NCI-H187 (cell line): ENCODE measurements at places on chromosomes 4 and X.

GRCh38 chr4:120765260-120765680, 157.3 kb downstream of the PRDM5 start:
- no peak for DNase-seq

GRCh38 chr4:71288875-71289274, 49.9 kb upstream of the SLC4A4 start:
- no peak for DNase-seq

DNA sequence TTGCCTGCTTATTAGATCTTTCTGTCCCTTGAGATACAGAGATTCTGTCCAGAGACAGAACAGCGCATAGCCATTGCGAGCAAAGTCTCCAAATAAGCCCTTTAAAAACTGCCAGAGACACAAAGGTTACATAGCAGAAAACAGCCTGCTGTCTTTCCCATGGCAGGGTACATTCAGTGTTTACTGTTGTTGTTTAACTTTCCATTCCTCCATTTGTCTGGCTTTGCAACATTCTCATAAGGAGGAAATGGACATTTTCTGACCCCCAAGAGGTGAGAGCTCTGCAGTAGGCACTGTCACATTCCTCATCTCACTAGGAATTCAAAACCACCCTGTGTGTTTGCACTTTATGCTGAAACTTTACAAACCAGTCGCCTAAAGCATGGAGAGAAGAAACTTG, 48.3 kb downstream of the PDE5A start:
- no peak for DNase-seq

DNA sequence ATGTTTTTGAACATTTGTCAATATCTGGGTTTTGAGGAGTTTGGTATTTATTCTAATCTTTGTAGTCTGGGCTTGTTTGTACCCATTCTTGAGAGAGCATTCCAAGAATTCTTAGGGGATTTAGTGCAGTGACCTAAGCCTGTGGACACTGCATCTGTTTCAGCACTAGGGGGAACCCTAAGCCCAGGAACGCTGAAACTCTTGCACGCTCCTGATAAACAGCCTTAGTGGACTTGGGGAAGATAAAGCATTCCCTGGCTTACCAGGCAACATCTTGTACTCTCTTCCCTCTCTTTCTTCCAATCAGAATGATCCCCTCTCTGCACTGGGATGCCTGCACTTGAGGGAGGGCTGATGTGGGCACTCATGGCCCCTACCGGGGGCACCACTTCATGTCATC, 654.9 kb upstream of the HTR2C start:
- DNase-seq, result no peak

DNA sequence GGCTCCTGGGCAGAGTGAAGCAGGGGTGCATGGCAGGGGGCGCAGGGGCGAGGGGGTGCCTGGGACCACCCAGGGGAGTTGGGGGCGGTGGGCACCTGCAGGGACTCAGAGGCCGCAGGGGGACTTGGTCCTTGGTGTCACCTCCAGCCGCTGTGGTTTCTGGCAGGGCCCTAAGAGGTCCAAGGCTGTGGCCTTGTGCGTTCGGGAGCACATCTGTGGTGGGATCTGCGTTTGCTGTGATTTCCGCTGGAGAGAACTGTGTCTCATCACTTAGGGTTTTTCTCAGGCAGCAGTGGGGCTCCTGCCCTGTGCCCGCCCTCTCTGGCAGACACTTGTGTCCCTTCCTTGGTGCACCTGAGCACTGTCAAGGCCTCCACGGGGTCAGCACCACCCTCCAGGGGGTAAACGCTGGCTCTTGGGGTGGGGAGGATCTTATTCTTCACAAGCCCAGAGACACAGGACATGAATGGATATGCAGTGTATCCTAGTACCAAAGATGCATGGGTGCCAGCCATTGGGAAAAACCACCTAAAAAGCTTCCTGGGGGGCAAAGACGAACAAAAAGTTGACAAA, 66.5 kb downstream of the ACOX3 start:
- DNase-seq, result no peak

DNA sequence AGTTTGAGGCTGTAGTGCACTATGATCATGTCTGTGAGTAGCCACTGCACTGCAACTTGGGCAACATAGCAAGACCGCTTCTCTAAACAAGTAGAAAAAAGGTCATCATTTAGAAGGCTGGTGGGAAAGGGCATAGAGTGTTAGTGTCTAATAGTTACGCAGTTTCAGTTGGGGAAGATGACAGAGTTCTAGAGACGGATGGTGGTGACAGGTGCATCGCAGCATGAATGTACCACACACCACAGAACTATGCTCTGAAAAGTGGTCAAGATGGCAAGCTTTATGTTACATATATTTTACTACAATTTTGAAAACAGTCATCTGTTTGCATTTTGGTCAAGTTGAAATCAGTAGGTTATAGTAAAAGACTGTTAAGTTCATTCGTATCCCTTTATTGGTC, 23.7 kb upstream of the CLDN34 start:
- DNase-seq, result no peak

GRCh38 chr4:8502836-8503585, 62.4 kb downstream of the TRMT44 start:
- DNase-seq, result no peak
